ENCODE measurements at places on chromosomes 7 and 10. TPM values are rescaled to one million over a fixed set of nuclear protein-coding genes. Genes with fewer than 3 reads are reported as not detected.
A peak's percentile ranks its signal among the peaks of the same experiment; 100 is the strongest.

DNA sequence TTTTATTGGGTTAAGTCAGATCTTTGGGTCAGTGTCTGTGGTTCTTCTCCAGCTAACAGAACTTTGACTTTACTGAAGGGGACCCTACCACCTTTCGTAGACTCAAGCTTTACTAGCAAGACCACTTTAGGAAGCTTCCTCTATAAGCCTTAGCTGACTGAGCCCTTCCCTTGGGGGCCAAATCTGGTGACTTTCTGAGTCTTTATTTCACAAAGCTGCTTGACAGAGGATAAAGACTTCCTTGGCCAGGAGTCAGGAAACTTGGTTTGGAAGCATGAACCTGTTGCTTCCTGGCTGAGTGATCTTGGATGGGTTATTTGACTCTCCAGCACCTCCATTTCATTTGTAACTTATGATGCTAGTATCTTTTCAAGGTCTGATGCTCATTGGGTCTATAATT is 466.7 kb downstream of the TYW1 start:
- no peak for DNase-seq

DNA sequence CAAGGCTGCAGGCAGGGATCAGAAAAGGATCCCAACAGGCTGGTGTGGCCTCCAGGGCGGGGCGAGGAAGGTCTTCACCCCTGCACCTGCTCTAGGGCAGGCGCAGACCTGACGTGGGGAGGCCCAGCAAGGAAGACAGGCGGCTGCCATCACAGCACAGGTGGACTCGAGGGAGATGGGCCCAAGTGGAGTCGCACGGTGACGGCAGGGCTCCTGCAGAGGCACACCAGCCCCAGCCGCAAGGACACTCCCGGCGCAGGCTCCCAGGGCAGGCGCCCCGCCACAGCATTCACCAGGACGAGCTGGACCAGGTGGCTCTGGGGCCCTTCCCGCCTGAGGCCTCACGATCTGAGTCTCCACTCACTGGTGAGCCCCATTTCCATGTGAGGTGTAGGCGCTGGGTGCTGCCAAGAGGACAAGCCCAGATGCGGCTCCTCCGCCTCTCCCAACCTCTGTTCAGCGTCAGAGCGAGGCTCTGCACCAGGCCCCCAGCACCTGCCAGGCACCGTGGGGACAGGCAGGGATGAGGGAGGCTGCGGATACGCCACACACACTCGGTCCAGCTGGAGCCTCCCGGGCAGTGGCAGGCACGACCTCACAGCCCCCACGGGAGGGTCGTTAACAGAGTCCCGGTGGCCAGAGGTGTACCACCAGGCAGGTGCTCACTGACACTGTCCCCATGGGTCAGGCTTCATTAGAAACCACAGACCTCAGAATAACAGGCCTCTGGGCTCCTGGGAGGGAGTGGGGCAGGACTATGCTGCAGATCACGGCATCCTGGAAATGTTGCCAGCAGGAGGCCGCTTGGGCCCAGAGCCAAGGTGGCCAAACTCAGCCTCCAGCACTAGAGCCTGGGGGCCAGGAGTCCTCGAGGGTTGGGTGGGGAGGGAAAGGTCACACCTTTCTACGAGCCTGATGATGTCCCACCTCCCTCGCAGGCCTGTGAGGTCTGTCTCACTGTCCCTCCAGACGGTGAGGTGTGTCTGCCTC is 111.6 kb downstream of the MAD1L1 start:
- DNase-seq: no peak

- DNase-seq: no peak
Observed at GRCh38 chr7:22720791-22721786, 5.9 kb upstream of the IL6 start.

GRCh38 chr10:75186310-75186709 is 24.3 kb upstream of the VDAC2 start:
- DNase-seq: no peak

Gene CALD1
- not detected for total RNA-seq

Gene CADPS2
- total RNA-seq: 1.6 TPM

DNA sequence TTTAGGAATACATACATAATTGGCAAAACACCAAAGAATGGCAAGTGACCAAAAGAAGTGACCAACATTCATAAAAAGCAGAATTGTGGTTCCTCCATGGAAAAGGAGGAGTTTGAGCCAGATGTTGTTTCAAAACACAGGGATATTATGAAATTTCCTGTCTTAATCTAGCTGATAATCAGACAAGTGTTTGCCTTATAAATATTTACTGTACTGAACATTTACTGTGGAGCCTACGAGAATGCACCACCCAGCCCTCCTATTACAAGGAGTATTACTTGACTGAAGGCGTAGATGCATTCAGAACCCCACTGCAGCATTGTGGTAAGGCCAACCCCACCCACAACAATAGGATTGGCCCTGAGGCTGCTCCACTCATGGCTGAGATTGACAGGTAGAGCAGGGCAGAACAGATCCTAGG is 118.9 kb downstream of the AKR1D1 start:
- DNase-seq: peak; percentile 15

GRCh38 chr7:29606287-29606721 is 42.7 kb downstream of the PRR15 start:
- peak; percentile 45 for DNase-seq

DNA sequence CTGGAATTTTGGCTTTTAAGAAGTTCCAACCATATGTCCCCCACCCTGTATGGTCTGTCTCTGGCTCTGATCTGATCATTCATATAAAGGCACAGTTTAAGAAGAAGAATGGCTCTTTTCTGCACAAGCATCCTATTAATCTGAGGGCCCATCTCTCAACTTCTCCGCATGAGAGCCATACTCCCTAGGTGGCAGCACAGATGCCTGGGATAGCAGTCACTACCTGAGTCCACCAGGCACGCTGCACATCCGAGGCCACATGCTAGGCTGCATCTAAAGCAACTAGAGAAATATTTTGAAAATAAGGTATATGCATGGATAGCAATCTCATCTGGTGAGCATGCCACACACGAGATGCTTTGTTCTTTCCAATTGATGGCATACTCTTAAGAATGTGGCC is 565.5 kb downstream of the PARD3 start:
- peak; percentile 48 for DNase-seq

- DNase-seq: no peak
Observed at GRCh38 chr10:70163448-70163847, 6.9 kb downstream of the SAR1A start.

GRCh38 chr7:130598056-130598455 is 70.5 kb downstream of the COPG2 start:
- DNase-seq: no peak

DNA sequence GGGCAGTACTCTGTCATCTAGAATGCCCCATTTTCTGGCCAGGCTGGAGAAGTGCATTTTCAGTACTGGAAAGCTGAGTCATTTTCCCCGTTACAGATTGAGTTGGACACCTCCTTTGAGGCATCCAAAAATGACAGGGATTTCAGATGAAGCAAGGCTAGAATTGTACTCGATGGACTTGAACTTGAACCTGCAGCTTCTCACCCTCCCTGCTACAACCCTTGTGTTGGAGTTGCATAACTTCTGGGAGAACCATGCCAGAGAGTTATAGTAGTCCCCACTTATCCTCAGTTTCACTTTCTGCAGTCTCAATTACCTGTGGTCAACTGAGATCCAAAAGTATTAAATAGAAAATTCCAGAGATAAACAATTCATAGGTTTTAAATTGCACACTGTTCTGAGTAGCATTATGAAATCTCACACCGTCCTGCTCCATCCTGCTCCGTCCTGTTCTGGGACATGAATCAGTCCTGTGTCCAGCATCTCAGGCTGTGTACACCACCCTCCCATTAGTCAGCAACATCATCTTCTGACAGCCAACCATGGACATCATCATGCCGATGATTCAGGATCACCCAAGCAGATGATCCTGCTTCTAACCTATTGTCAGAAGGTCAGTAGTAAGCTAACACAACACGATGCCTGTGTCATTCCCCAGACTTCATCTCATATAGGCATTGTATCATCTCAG is 363.7 kb downstream of the DPP6 start:
- DNase-seq: no peak

Gene CBLL1
- 13.1 TPM for total RNA-seq

DNA sequence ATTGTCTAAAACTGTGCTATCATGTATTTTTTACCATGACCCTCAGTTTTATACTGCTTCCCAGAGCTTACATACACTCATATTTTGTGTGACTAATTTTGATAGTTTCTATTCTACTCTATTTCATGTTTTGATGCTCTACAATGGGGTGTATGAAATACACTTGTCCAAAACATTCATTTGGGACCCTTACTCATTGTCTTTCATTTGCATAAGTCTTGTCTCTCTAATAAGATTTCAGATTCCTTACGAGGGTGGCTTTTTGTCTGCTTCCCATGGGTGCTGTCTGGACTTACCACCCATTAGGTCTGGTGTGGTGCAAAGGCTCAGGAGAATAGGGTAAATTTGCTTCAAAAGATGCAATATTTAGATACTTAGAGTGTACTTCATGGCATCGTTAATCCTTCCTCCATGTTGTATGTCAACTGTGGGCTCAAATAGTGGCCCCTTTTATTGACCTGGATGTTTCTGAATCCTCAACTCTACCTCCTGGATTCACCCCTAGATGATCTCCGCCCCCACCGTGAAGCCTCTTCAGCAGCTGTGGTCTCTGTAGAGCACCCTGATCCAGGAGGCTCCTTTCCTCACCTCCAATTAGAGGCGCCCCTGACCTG is 3.6 kb upstream of the GIMAP5 start:
- DNase-seq: no peak

Gene SPDYE3
- total RNA-seq: not detected

- no peak for DNase-seq
Observed at GRCh38 chr7:45581271-45581780, 7.2 kb downstream of the ADCY1 start.

DNA sequence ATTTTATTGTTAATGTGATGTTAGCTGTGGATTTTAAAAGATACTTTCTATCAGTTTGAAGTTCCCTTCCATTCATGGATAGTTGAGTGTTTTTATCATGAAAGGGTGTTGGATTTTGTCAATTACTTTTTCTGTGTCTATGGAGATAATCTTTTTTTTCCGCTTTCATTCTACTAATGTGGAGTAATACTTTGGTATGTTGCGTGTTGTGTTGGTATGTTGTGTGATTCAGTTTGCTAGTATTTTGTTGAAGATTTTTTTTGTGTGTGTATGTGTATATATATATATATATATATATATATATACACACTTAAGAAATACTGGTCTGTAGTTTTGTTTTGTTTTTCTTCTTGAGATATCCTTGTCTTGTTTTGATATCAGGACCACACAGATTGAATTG is 100.3 kb downstream of the CCSER2 start:
- DNase-seq: no peak
